Activated CD8-positive, alpha-beta memory T cell treated with anti-CD3 and anti-CD28 coated beads for 1 hour (primary cell): ENCODE measurements at places on chromosomes 7 and 10.

DNA sequence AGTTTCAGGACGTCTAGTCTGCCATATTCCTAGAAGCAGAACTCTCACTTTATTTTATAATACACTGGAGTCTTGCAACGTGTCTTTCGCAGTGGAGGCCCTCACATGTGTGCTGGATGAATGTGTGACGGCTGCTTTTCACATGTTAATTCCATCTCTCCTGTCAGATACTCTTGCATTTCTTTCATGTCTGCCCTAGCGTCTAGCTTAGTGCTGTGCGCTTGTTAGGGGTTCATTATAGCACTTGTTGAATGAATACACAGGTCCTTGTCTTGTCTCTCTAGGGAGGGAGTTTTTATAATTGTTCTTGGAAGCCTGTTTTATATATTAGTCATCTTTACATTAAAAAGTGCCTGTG lies 94.4 kb downstream of the MAP3K8 start:
- DNase-seq = no peak

- DNase-seq = no peak
These were observed 48.0 kb upstream of the HMX3 start for GRCh38 chr10:123087786-123088185.

DNA sequence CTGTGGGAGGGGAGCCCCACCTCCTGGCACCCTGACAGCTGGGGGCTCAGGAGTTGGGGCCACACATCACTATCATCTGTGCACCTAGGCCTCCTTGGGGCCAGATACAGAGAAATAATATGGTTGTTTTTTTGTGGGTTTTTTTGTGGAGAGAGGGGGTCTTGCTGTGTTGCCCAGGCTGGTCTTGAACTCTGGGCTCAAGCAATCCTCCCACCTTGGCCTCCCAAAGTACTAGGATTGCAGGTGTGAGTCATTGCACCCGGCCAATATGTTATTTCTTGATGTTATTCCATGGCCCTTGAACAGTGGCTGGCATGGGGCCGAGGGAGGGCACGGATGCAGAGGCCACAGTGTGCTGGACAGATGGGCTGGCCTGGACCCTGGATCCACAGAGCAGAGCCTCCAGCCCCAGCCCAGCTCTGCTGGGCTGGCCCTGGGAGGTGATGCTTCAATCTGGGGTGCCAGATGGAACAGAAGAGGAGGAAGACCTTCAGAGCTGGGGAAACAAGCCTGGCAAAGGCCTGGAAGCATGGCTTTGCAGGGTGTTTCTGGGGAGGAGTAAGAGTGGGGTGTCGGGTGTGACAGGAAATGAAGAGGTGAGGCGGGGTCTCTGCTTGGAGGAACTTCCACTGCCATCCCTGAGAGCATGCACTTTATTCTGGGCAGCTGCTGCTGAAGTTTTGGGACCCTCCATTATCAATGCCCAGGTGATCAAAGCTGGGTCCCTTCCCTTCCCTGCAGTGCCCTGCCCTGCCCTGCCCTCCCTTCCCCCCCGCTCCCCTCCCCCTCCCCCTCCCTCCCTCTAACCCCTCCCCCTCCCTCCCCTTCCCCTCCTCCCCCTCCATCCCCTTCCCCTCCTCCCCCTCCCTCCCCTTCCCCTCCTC lies 3.7 kb upstream of the FZD9 start:
- DNase-seq = no peak

- DNase-seq = no peak
These were observed 90.8 kb downstream of the JMJD1C start for GRCh38 chr10:63374991-63375390.

- DNase-seq = no peak
These were observed 76.1 kb upstream of the PITRM1 start for GRCh38 chr10:3248526-3249306.

DNA sequence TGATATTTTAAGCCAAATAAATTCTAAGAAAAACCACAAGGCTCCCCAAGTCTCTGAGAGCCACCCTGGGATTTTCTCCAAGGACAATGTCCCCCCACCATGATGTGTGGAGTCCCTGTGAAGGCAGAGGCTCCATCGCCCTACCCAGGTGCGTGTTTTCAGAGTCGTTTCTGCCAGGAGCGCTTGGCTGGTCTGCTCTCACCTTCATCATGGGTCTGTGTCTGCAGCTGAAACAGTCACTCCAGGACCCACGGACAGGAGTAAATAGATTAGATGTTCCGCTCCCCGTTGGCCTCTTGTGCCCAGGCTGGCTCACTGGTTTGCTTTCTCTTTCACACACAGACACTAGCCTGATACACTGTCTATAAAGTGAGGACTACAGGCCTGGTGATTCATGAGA lies 217.5 kb downstream of the SFMBT2 start:
- no peak for DNase-seq

- no peak for DNase-seq
These were observed 42.5 kb downstream of the DPCD start for GRCh38 chr10:101630633-101630920.

DNA sequence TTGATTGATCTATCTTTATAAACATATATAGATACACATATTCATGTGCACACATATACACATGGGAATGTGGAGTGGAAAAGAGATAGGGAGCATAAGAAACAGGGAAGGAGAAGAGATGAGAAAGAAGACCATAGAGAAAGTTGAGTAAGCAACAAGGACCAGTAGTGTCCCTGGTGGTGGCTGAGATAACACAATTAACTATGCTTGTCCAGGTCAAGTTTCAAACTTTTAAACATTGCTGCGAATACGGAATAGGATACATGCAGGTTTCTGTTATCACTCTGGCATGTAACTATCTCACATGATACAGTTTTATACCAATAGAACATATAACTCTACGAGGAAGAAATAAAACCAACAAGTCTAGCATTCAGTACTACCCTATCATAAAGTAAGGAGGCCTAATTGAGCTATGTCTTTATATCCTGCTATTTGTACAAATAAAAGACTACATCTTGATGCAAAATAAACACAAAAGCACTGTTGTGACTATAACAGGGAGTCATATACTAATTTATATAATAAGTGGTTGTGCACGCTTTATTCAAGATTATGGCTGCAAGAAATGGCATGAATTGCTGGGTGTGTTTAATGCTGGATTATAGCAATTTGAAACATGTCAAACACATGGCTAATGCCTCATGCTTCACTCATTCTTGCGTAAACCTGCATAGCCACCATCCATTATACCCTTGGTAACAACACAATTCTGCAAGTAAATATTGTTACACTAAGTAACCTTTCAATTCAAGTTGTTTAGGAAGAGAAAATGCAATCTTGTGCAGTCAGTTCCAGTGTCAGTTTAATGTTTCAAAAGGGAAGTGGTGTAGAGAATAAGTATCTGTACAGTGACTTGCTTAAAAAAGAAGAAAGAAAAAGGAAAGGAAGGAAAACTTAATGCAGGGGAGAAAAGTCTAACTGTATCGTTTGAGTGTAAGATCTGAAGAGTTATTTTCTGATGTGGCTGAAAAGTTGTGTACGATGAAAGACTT lies 8.2 kb downstream of the FOXP2 start:
- no peak for DNase-seq

- no peak for DNase-seq
These were observed 7.5 kb downstream of the CPA1 start for GRCh38 chr7:130387628-130388403.

GRCh38 chr7:13042605-13043236 lies 355.3 kb downstream of the ARL4A start:
- DNase-seq = no peak

DNA sequence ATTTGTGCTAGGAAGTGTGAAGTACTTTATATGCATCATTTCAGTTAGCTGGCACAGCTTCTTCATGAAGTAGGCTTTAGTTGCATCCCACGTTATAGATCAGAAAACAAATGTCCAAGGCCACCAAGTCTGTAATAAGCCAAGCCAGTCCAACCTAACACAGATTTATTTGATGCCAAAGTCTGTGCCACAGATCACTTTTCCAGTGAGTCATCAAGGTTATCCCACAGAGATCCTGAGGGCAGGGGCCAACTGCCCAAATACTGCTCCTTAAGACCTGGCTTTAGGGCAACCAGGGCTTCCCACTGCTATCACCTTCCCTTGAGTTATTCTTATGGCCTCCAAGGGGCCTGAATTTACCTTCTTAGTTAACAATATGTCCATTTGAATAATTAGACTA lies 1340.4 kb downstream of the XPNPEP1 start:
- DNase-seq = no peak

DNA sequence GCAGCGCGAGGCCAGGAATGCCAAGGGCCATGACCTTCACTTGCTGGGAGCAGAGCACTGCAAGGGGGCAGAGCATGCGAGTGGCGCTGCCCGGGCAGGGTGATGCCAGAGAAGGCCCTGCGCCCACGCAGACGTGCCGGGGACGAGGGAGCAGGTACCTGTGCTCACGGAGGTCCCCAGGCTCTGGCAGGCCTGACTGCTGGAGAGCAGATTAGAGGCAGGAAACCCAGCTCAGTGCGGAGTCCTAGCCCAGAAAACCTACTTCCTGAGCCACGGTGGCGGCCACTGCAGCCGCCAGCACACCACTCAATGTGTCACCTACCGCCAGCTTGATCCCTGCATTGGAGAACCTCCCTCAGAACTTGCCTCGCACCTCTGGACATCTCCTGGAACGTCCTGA lies 148.4 kb downstream of the MAD1L1 start:
- DNase-seq = no peak

DNA sequence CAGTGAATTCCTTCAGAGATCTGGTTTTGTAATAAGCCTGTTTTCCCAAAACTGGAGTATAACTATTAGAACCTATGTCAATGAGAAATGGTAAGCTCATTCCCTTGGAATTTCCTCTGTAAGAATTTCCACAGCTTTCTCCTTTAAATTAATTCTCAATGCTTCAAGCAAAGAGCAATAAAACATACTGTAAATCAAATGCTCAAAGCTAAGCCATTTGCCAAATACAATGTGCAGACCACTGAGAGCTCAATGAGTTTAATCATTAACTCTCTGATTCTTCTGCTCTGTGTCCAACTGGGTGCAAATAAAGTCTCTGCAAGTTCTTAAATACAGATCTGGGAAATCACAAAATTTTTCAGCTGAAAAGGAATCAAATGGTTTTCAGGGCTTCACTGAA lies 227.6 kb upstream of the IMMP2L start:
- DNase-seq = no peak

GRCh38 chr10:125621052-125621451 lies 61.9 kb downstream of the TEX36 start:
- no peak for DNase-seq
